ENCODE measurements at places on chromosomes 13 and 19.
A peak's percentile ranks its signal among the peaks of the same experiment; 100 is the strongest.

GRCh38 chr13:74930402-74931165, 551.4 kb downstream of the TBC1D4 start:
- DNase-seq, result no peak

DNA sequence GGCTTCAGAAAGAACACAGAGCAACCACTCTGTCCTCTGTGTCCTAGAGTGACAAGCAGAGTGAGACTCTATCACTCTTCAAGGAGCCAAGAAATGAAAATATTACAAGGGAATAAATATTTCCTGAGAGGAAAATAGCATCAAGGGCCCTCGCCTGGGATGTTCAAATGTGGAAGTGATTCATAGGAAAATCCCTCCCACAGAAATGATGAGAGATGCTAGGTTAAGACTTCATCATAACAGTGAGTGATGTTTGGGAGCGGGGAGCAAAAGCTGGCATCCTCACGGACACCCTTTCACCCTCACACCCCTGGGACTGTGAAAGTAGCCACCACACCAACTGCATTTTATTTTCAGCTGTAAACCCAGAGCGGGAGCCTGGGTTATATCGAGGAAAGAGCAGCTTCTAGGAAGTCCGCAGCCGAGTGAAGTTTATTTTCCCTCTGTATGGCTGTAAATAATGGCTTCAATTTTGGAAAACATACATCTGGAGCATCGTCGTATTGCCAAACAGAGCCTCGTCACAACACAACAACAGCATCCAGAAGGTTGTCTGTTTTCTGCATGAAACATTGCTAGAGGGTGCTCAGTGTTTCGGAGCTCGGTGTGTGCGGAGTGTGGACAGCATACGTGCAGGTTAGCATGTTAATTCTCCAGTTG, 54.8 kb downstream of the DLEU7 start:
- DNase-seq, result no peak

DNA sequence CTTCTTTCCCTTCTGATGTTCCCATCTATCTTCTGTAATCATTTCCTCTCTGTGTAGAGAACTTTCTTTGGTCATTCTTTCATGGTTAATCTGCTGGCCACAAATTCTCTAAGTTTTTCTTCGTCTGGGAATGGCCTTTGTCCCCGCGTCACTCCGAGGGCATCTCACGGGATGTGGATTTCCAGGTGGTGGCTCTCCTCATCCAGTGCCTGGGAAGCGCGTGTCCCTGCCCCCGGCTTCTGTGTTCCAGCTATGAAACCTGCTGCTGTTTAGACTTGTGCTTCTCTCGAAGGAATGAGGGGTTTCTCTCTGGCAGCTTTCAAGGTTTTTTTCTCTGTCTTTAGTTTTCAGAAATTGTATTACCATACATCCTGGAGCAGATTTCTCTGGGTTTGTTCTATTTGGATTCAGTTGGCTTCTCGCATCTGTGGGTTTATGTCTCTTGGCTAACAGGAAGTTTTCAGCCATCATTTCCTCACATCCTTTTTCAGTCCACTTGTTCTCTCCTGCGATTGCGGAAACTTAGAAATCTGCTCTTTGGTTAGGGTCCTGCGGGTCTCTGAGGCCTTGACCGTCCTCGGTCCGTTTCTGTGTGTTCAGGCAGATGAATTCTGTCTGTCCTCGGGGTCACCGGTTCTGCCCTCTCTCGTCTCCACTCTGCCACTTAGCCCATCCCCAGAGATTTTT, 36.9 kb upstream of the DCUN1D2 start:
- no peak for DNase-seq

GRCh38 chr19:55642153-55643002, 1.1 kb upstream of the ZNF581 start:
- DNase-seq, result no peak

- DNase-seq, result no peak
These were observed 955.6 kb downstream of the UQCRFS1 start for GRCh38 chr19:28257396-28257795.

DNA sequence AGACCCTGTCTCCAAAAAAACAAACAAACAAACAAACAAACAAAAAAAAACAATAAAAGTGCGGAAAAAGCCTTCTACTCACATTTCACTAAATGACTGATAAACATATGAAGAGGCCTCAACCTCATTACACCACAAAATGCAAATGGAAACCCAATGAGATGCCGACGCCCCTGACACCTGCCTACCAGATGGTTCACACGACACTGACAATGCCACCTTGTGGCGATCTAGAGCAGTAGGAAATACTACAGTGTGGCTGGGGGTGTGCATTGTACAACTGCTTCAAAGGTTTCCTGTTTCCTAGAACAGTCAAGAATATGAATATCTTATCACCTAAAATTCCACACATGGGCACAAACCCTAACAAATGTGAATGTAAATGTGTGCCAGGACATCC, 14.0 kb downstream of the SCGB2B2 start:
- no peak for DNase-seq

DNA sequence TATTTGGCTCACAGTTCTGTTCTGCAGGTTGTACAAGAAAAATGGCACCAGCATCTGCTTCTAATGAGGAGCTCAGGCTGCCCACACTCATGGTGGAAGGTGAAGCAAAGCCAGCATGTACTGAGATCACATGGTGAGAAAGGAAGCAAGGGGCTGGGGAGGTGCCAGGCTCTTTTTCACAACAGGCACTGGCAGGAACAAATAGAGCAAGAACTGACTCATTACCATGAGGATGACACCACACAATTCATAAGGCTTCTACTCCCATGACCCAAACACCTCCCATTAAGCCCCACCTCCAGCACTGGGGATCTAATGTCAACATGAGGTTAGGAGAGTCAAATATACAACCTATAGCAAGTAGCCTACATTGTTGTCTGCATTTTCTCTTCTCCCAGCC, 522.6 kb downstream of the RFC3 start:
- no peak for DNase-seq

DNA sequence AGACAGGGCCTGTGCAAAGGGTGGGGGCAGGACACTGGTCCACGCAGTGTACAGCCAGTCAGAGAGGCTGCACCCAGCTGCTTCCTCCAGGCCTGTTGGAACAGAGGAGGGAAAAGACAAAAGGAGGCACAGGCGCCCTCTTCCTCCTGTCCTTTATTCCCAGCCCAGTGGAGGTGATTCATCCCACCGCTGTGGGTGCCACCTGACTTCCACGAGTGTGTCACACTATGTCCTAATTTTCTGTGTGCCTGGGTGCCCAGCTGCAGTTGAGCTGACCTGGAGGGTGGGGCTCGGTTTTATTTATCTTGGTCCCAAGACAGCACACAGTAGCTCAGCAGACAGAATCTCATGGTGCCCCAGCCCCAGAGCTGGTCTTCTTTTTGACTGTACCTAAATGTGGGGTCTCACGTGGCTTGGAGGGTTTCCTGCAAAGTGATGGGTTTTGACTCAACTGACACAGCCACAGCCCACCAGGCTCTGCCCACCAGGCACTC, 9.0 kb downstream of the EPS15L1 start:
- no peak for DNase-seq

DNA sequence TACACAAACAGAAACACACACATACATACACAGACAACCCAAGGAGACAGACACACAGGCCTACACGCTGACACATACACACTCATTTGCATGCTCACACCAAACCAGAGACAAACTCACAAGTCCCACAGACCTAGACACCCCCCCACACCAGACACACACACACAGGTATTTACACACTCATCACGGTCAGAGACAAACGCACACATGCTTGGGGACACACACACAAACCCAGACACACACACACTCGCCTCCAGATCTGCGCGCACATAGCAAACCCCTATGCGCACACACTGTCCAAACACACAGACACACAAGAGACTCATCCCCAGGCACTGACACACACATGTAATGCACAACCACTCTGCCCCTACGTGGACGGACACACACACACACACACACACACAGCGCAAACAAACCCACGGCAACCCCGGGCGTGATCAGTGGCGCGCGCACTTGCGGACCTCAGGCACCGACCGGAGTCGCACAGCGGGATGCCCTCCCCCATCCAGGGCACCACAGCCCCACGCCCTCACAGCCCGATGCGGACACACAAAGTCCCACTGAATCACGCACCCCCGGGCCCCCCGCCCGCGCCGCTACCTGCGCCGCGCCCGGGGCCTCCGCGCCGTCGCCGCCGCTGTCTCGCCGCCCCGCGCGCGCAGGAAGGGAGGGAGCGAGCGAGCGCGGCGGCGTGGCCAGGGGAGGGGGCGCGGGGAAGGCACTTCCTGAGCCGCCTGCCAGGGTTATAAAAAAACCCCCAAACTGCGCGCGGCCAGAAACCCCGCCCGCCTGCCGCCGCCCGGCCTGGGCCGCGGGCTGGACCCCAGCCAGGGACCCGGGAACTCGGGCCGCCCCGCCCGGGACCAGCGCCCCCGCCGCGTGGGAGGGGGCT, at the start of gene ADAMTS10:
Gene ADAMTS10 (minus strand): TSS at position 675 of the 895 bp plus-strand sequence. CDS start 5,005 bp downstream, outside the sequence.
- DNase-seq, result peak; percentile 34

DNA sequence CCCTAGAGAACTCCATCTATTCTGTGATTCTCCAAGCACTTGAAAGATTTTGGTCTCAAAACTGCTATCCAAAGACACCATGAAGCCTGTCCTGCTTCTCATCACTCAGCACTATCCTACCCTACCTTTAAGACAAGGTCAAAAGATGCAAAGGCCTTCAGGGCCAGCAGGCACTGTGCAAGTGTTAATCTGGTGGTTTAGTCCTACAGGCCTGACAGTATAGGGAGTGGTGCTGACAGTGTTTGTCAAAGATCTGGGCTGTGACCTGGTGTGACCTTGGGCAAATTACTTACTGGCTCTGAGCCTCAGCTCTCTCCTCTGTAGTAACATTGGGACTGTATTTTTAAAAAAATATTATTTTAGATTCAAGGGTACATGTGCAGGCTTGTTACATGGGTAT, 28.0 kb downstream of the SIAH3 start:
- no peak for DNase-seq

DNA sequence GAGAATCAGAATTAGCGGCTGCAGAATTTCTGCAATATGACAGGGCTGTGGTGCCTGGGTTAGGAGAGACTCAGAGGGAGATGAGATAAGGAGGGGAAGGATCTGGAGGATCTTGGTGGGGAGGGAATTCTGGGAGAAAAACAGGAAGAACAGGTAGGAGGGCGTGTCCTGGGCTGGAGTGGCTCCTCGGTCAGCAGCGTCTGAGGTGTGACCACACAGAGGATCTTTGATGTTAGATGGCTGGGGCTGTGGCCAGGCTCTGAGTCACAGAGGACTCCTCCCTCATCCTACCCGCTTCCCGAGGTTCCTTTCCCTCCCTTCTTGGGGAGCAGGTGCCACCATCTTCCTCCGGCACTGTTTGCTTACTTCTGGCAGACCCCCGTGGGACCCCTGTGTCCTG, 6.4 kb upstream of the KLK6 start:
- no peak for DNase-seq

DNA sequence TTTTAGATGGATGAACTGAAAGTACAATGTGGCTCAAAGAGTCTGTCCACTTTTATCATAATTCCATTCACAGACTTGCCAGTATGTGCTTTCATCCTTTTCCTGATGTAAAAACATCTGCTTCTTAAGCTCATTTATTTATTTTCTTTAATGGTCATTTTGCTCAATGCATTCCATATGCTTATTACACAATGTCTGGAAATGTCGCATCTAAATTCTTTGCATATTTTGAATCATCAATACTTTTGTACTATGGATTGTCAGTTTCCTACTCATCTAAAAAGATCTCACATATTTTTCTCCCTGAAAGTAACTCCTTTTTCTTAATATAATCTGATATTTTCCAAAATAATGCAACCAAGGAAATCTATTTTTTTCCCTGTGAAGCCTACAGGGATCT, 1315.8 kb downstream of the EFNB2 start:
- DNase-seq, result no peak

DNA sequence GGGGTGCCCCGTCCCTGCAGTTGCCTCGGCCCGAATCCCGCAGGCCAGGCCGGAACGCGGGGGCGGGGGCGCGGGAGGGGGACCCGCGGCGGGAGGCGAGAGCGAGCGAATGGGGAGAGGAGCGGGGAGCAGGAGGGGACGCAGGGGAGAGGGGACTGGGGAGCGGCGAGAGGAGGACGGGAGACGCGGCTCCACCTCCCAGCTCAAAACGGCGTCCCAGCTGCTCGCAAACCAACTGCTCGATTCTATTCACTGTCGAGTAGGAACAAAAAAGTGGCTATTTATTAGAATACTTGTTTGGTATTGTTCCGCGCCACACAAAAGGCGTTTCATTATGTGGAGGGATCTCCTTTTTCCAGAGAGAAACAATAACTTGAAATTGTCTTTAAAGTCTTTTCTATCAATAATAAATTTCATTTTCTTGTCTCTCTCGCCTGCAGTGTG, 10.6 kb upstream of the SOX1 start:
- DNase-seq, result no peak

DNA sequence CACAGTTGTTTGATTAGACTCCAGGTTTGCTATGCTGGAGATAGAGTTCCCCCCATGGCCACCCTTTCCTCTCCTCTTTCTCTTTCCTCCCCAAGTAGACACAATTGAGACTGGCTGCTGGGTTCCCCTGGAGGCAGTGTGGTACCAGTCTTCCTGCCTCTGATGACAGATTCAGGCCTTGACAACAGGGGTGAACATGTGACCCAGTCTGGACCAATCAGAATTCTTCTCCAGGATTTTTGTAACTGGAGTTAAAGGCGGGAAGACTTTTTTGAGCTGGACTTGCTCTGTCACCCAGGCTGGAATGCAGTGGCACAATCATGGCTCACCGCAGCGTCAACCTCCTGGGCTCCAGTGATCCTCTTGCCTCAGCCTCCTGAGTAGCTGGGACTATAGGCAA, 48.7 kb downstream of the CCNE1 start:
- no peak for DNase-seq

DNA sequence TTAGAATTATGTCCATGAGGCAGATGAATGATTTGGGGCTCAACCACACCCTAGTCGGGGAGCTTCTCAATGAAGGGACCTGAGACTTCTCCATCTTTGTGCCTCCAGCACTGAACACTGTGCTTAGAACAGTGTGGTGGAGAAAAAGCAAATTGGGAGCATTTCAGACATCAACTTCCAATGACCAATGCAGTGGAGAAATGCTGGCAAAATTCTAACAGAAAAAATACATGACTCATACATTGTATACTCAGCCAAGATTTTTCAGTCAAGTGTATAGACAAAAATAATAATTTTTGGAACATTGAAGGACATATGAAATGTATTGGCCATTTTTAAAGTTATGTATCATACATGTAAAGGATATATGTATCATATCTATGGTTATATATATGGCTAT, 134.7 kb downstream of the FGF14 start:
- no peak for DNase-seq

GRCh38 chr13:114128624-114129522, 3.5 kb downstream of the RASA3 start:
- DNase-seq, result peak; percentile 83

GRCh38 chr13:43133792-43134191, 110.4 kb downstream of the DNAJC15 start:
- DNase-seq, result no peak

DNA sequence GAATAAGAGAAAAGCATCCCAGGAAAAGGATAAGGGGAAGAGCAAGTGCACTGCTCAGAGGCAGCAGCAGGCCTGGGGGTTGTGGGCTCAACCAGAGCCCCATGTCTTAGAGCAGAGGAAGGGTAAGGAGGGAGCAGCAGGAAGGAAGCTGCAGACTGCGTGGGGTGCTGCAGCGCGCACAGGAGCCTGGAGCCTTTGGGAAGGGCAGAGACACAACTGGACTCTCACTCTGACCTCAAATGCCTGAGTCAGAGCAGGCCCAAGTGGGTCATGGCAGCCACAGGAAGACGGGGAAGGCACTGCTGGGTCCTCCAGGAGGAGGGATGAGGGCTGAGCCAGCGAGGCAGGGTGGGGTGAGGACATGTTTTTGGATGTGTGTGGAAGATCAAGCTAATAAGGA, 31.6 kb downstream of the SIGLEC7 start:
- no peak for DNase-seq

- DNase-seq, result no peak
These were observed 7.3 kb downstream of the GPR183 start for GRCh38 chr13:99299920-99300341.
